Stimulated activated CD8-positive, alpha-beta memory T cell treated with anti-CD3 and anti-CD28 coated beads, Interleukin-4, amount 100 ng/mL, for 1 hour (primary cell): ENCODE measurements at places on chromosomes 2 and 18.

GRCh38 chr2:226086190-226086589, 686.7 kb downstream of the NYAP2 start:
- DNase-seq, result no peak

- no peak for DNase-seq
These were observed 2.1 kb upstream of the PPP1CB start for GRCh38 chr2:28749526-28749925.

- no peak for DNase-seq
These were observed 12.1 kb upstream of the HMSD start for GRCh38 chr18:63936932-63937393.

- DNase-seq, result no peak
These were observed 448.6 kb downstream of the BCL11A start for GRCh38 chr2:60104514-60105505.

DNA sequence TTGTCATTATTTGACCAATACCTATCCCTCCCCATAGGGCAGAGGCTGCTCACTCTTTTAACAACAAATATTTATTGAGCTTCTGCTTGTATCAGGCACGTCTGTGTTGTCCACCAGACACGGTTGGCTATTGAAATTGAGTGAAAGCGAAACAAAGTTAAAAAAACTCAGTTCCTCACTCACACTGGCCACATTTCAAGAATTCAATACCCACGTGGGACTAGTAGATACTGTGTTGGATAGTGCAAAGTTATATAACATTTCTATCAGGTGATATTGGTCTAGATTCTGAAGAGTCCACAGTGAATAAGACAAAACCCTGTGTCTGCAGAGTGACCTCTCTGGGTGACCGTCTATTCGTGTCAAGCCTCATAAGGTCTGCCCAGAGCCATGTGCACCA, 43.9 kb upstream of the GALR1 start:
- DNase-seq, result no peak

DNA sequence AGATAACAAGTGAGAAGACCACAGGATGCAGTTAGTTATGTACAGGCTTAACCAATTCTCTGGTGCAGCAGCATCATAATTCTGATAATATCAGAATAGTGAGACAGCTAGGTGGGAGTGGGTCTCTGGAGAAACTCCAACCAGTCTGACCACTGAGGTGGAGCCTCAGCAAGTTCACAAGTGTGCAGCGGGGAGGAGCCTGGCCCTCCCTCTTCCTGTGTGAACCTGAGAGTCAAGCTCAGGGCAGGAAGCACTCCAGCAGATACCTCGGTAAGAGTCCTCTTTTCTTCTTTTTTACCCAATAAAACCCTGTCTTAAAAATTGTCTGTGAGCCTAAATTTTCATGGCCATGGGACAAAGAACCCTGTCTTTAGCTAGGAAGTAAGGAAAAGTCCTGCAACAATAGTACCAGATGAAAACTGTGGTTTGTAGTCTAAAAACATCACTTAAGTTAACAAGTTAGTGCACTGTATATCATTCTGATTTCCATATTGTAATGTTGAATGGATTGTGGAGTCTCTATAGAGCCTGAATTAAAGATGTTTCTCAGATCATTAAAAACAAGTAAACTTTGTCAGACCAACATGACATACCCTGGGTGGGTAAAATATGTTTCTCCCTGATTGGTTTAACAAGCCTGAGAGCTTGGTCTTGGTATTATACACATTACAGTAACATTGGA, 370.8 kb downstream of the TMEM182 start:
- no peak for DNase-seq

DNA sequence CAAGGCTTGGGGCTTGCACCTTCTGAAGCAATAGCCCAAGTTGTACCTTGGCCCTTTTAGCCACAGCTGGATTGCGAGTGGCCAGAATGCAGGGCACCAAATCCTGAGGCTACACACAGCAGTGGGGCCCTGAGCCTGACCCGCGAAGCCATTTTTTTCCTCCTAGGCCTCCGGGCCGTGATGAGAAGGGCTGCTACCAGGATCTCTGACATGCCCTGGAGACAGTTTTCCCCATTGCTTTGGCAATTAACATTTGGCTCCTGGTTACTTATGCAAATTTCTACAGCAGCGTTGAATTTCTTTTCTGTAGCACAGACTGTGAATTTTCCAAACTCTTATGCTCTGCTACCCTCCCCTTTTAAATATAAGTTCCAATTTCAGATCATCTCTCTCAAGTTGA, 54.5 kb downstream of the MOCOS start:
- DNase-seq, result no peak

DNA sequence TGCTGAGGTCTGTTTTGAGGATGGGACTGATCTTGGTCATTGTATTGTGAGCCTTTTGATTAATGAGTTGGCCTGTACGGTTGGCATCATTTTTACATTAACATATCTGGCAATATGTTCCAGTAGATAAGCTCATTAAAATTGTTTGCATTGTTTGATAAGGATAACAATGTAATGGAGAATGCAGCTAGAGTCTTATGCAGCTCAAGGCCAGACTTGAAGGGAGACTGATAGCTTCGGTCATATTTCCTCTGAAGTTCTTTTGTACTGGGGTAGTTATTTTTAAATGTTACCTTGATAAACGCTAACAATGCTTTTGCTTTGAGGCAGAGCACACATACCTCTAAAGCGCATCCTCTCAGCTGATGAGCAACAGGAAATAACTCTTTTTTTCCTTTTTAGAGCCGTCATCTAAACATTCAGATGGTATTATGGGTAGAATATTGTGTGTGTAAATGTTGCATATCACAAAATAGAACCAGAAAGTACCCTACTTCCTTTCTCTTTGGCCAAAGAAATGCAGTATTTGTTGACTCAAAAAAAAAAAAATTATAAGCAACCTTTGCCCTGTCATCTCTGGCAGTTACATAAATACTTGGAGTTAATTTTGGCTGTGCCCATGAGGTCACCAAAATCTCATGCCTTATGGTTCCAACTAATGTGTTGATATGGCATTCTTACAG, 1.3 kb downstream of the MAPRE2 start:
- DNase-seq, result no peak

GRCh38 chr2:135074216-135074615, 22.1 kb downstream of the RAB3GAP1 start:
- DNase-seq, result no peak

DNA sequence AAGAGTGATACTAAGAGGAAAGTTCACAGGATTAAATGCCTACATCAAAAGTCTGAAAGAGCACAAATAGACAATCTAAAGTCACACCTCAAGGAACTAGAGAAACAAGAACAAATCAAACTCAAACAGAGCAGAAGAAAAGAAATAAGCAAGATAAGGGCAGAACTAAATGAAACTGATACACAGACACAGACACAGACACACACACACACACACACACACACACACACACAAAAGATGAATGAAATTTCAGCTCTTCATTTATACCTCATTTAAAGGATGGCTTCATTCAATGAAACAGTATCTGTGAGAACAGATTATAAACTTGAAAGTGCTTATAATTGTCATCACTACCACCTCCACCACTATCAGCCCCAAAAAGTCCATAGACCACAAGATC, 428.9 kb downstream of the MBD2 start:
- DNase-seq, result no peak

GRCh38 chr2:203578759-203579643, 43.9 kb upstream of the RAPH1 start:
- no peak for DNase-seq

DNA sequence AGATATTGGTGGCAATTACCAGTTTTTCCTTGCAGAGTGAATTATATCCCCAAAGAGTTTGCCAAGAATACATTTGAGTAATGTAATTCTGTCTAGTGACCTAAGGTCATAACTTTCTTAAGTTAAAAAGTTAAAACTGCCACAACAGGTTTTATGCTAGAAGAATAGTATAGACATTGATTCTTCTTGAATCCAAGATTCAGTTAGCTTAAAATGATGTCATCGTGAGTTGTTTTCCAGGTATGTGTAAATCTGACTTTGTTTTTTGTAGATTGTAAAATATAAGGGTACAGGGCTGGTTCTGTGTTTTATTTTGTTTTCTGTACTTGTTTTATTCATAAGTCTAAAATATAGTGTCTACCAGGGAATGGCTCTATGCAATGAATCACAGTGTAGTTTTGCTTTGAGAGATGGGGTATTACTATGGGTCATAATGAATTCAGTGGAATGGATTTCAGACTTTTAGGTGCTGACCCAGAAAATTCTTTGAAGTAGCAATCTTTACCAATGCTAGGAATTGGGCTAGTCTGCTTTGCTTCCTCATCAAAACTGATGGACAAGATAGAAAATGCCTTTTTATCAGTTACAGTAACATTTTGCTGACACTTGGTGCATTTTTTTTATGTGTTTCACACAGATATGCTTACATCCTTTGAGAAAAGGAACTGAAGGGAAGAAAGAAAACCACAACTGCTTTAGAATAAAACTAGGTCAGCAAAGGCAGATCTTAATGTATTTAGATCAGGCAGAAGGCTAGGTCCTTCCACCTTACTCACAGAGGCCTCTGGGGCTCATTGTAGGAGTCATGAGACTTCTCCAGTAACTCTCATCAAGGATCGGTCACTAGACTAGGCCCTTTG, 20.8 kb upstream of the MGAT5 start:
- DNase-seq, result no peak

- DNase-seq, result no peak
These were observed 3.7 kb upstream of the SERTAD2 start for GRCh38 chr2:64657411-64657810.
